ENCODE measurements at places on chromosomes 2 and 18. TPM values are rescaled to one million over a fixed set of nuclear protein-coding genes. Genes with fewer than 3 reads are reported as not detected.
A peak's percentile ranks its signal among the peaks of the same experiment; 100 is the strongest.

The TBC1D8 gene
- 0.87 TPM for total RNA-seq

The NT5DC4 gene
- not detected for total RNA-seq

The FMNL2 gene
- 14.3 TPM for total RNA-seq

The DNAJC5G gene
- not detected for total RNA-seq

The ATP6V1B1 gene
- total RNA-seq, result not detected

The GPR39 gene
- not detected for total RNA-seq

The SERPINB2 gene
- not detected for total RNA-seq

DNA sequence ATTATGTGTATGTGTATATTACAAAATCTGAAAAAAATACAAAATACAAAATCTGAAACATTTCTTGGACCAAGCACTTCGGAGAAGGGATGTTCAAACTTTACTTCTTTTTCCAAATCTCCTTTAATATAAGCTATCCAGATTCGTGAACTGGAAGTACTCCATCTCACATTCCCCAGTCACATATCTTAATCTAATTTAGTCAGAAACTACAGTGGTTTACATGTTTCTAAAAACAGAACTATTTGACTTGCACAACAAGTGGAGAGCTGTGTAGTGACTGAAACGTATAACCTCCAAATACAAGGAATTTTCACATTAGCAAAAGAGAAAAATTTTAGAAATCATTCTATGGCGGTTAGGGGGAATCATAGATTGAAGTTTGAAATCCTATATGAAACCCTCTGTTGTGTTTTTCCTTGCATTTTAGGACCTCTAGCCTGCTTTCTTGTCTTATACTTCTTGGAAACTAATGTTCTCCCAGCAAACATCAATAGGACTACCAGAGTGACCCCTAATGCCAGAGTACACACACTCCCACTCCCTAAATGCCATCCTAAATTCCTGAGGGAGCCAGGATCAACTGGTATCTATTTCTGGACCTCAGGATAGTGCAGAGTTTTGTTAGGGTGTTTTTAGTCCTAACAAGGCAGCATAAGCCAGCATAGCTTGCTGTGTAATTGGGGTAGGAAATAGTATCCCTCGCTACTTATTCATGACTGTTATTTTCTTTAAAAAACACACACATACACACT lies 30.2 kb upstream of the ROCK1 start:
- no peaks in the 10 kb centered on the region for H3K36me3 ChIP-seq
- H3K27ac ChIP-seq, result no peak overlapping the region
- DNase-seq, result no peak
- no peaks in the 10 kb centered on the region for H3K4me1 ChIP-seq
- H3K27me3 ChIP-seq, result no peaks in the 10 kb centered on the region
- no peak overlapping the region for H3K4me3 ChIP-seq

DNA sequence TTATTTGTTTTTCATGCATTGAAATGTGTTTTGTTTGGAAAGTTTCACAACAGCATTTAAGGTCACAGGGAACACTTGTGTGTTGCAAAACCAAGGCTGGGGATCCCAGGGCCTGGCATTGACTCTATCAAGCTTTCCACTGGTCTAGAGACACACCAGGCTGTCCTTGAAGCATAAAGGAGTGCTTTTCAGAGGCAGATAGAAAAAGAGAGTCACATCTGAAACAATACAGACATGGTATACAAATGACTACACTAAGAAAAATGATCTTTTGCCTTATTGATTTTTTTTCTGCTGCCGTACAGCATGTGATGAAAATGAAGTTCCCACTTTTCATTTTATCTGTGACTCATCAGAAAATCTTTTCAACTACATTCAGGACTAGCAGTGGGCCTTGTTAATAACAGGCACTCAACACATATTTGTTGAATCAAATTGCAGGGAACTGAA lies 61.9 kb upstream of the ZCCHC2 start:
- no peak for DNase-seq
- no peak overlapping the region for H3K27ac ChIP-seq
- no peaks in the 10 kb centered on the region for H3K4me1 ChIP-seq
- no peaks in the 10 kb centered on the region for H3K27me3 ChIP-seq
- no peak overlapping the region for H3K4me3 ChIP-seq

DNA sequence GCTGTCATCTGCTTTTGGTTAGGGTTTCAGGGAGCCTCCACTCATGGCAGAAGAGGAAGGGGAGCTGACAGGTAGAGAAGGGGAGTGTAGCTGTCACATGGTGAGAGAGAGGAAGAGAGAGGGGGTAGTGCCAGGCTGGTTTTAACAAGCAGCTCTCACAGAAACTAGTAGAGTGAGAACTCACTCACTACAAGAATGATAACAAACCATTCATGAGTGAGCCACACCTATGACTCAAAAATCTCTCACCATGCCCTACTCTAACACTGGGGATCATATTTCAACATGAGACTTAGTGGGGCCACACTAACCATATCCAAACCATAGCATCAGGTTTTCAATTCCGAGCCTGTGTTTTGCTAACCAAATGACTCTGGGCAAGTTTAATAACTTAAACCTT lies 274.9 kb upstream of the VWC2L start:
- H3K36me3 ChIP-seq, result no peaks in the 10 kb centered on the region
- no peaks in the 10 kb centered on the region for H3K27me3 ChIP-seq
- DNase-seq, result no peak
- no peaks in the 10 kb centered on the region for H3K4me1 ChIP-seq
- H3K4me3 ChIP-seq, result no peak overlapping the region

- no peaks in the 10 kb centered on the region for H3K36me3 ChIP-seq
- DNase-seq, result no peak
- H3K27me3 ChIP-seq, result peaks cover 4% of the 10 kb centered on the region
- H3K4me1 ChIP-seq, result no peaks in the 10 kb centered on the region
- H3K27ac ChIP-seq, result no peak overlapping the region
Observed at GRCh38 chr2:98867539-98868309, 68.3 kb downstream of the CRACDL start.

- no peaks in the 10 kb centered on the region for H3K4me1 ChIP-seq
- DNase-seq, result no peak
- peak overlapping the region; percentile 28 for H3K27ac ChIP-seq
- H3K4me3 ChIP-seq, result no peak overlapping the region
- H3K36me3 ChIP-seq, result peaks cover 4% of the 10 kb centered on the region
Observed at GRCh38 chr18:47248604-47249313, 2.7 kb downstream of the SKOR2 start.

- H3K27me3 ChIP-seq, result no peaks in the 10 kb centered on the region
- no peaks in the 10 kb centered on the region for H3K4me1 ChIP-seq
- no peak overlapping the region for H3K4me3 ChIP-seq
- no peak overlapping the region for H3K27ac ChIP-seq
- no peak for DNase-seq
Observed at GRCh38 chr2:240949791-240950705, 43.9 kb downstream of the CROCC2 start.

GRCh38 chr2:205957452-205958154 lies 128.4 kb downstream of the INO80D start:
- peaks cover 14% of the 10 kb centered on the region for H3K4me1 ChIP-seq
- no peaks in the 10 kb centered on the region for H3K36me3 ChIP-seq
- H3K4me3 ChIP-seq, result no peak overlapping the region
- DNase-seq, result no peak
- H3K27me3 ChIP-seq, result no peaks in the 10 kb centered on the region

GRCh38 chr18:73975266-73975665 lies 172.4 kb downstream of the FBXO15 start:
- H3K27ac ChIP-seq, result peak overlapping the region; percentile 29
- H3K4me3 ChIP-seq, result no peak overlapping the region
- H3K27me3 ChIP-seq, result peaks cover 1% of the 10 kb centered on the region
- H3K4me1 ChIP-seq, result peaks cover 12% of the 10 kb centered on the region
- DNase-seq, result peak; percentile 16

DNA sequence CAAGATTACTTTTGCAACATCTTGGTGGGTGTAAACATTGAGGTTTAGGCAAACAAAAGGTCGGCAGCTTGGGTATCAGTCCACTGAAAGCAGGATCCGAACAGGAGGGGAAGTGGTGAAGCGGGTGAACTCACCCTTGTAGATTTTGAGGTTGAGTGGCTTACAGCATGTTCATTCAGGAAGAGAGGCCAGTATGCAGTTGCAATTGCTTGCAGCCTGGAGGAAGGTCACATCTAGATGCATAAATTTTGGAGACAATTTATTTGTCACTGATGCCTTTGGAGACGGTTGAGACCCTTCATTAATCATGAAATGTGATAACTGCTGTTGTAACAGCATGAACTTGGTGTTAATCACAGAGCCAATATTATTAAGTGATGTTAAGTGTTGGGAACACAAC lies 131.1 kb downstream of the LTBP1 start:
- H3K4me1 ChIP-seq, result peaks cover 8% of the 10 kb centered on the region
- DNase-seq, result no peak
- peaks cover 10% of the 10 kb centered on the region for H3K27me3 ChIP-seq
- H3K36me3 ChIP-seq, result no peaks in the 10 kb centered on the region
- H3K4me3 ChIP-seq, result no peak overlapping the region
- H3K27ac ChIP-seq, result no peak overlapping the region

- H3K4me3 ChIP-seq, result no peak overlapping the region
- H3K4me1 ChIP-seq, result peaks cover 10% of the 10 kb centered on the region
Observed at GRCh38 chr2:241033336-241033987, 35.0 kb downstream of the SNED1 start.

GRCh38 chr2:190382851-190383250 lies 25.3 kb upstream of the MFSD6 start:
- H3K4me1 ChIP-seq, result peaks cover 2% of the 10 kb centered on the region
- no peak for DNase-seq
- H3K27me3 ChIP-seq, result peaks cover 3% of the 10 kb centered on the region
- no peak overlapping the region for H3K27ac ChIP-seq

DNA sequence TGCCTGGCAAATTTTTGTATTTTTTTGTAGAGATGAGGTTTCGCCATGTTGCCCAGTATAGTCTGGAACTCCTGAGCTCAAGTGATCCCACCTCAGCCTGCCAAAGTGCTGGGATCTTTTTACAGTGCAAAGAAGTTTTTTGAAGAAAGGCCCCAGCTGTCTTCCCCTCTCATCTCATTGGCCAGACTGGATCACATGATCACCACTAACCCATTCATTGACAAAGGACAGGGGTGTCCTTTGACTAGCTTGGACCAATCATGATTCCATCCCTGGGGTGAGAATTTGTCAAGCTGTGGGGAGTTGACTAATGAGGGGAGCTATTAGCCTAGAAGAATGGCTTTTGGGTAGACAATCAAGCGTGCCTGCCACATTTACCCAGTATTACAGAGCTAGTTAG lies 232.9 kb upstream of the TANK start:
- no peaks in the 10 kb centered on the region for H3K36me3 ChIP-seq
- no peak for DNase-seq
- no peak overlapping the region for H3K27ac ChIP-seq
- peaks cover 5% of the 10 kb centered on the region for H3K27me3 ChIP-seq
- no peak overlapping the region for H3K4me3 ChIP-seq

DNA sequence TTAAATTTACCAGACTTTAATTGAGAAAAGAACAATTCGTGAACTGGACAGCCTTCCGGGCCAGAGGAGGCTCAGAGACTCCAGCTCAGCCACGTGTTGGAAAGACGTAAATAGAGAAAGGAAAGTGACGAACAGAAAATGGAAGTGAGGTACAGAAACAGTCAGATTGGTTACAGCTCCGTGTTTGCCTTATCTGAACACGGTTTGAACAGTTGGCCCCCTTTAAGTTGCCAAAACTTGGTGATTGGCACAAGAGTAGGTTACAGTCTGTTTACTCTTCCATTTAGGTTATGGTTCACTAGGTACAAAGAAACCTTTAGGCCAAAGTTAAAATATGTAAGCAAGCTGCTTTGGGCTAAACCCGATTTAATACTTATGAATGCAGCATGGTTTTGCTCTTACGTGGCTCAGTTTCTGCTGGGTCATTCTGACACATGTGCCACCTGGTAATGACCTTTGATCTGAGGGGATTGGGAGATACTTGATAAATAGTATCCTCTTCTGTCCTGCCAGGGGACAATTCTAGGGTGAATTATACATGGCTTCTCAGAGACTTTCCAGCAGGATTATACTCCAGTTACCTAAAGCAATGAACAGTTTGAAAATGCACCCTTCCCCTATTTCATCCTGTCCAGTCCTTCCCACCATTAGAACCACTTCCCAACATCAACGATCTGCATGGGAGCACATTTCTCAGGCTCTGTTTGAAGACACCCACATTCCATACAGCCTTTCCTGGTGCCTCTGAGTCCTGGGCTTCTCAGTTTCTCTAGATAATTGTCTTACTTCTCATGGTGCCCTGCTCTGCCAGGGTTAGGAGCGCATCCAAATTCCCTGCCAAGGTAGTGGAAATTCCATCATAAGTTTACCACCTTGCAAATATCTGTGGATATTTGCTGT lies 65.1 kb upstream of the TGIF1 start:
- H3K4me3 ChIP-seq, result no peak overlapping the region
- no peaks in the 10 kb centered on the region for H3K36me3 ChIP-seq
- peaks cover 4% of the 10 kb centered on the region for H3K4me1 ChIP-seq
- no peak for DNase-seq
- no peak overlapping the region for H3K27ac ChIP-seq
- H3K27me3 ChIP-seq, result no peaks in the 10 kb centered on the region

DNA sequence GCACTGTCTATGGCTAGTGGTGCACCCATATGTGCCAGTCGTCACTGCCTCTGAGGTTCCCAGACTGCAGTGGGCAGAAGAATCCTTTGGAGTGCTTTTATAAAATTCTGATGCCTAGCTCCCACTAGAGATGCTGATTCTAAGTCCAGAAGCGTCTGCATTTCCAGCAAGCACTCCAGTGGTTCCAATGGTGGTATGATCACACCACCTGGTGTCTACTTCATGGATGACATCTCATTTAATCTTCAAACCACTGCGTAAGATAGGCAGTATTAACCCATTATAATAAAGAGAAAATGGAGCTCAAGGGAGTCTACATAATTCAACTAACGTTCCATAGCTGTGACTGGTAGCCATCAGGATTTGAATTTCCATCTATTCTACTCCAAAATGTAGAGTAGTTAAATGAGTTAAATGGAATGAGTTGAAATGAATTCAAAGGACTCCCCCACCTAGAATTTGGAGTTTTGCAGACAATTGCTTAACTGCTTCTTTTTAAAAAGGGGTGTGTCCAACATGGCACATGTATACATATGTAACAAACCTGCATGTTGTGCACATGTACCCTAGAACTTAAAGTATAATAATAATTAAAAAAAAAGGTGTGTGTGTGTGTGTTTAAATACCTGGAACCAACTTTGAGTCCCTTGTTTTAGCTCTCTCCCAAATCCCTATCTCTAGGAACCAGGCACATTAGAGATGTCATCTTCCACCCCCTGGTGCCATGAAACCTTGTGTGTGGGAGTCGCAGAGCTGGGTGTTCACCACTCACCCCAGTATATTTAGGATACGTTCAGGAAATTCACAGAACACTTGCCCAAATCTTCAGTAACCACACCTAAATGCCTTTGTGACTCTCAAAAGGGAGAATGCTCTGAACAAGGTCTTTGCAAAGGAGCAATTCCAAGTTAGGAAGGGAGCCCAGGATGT lies 14.1 kb downstream of the LAMA3 start:
- H3K36me3 ChIP-seq, result peaks cover 5% of the 10 kb centered on the region
- no peak for DNase-seq
- peaks cover 54% of the 10 kb centered on the region for H3K27me3 ChIP-seq
- no peaks in the 10 kb centered on the region for H3K4me1 ChIP-seq
- H3K27ac ChIP-seq, result no peak overlapping the region
- H3K4me3 ChIP-seq, result no peak overlapping the region

Measured in activated T-helper 2 cell treated with anti-CD3 and anti-CD28 coated beads, Interferon-gamma antibody, Interleukin-2, Interleukin-4, amounts not matched to agents 10 μg/mL and 5 μg/mL and 100 μg/mL, durations not matched to agents 14 hours and 24 hours and 36 hours (primary cell).